ENCODE measurements at places on chromosomes 12 and 14.

GRCh38 chr14:39762576-39763401 is 330.6 kb upstream of the FBXO33 start:
- no peak for DNase-seq

GRCh38 chr12:82436354-82436753 is 78.0 kb downstream of the METTL25 start:
- no peak for DNase-seq

DNA sequence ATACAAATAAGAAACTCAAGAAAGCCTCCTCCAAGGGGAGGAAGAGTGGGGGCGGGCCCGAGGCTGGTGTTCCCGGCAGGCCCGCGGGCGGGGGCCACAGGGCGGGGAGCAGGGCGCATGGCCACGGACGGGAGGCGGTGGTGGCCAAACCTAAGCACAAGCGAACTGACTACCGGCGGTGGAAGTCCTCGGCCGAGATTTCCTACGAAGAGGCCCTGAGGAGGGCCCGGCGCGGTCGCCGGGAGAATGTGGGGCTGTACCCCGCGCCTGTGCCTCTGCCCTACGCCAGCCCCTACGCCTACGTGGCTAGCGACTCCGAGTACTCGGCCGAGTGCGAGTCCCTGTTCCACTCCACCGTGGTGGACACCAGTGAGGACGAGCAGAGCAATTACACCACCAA is 8.7 kb downstream of the DACT1 start:
- no peak for DNase-seq

DNA sequence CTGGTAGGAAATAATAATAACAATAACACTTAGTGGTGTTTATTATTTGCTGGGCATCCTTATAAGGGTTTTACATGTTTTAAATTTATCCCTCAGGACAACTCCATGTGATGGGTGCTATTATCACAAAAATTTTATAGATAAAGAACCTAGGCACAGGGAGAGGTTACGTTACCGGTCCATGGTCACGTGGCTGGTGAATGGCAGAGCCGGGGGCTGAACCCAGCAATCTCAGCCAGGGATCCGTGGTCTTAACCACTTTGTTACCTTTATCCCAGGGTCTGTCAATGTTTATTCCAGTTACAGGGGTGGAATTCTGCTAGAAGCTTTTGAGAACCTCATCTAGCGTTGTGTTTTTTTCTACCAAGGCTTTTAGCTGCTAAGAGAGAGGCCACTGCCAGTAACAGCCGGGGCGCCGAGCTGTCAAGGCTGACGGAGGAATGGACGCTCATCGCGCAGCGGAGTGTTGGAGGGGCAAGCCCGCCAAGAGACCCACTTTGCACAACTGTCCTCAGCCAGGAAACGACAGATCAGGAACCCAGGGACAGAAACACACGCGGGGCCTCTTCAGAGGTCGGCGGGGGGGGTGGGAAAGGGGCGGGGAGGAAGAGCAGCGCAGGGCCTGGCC is 418 bp downstream of the AMN1 start:
- DNase-seq: no peak

DNA sequence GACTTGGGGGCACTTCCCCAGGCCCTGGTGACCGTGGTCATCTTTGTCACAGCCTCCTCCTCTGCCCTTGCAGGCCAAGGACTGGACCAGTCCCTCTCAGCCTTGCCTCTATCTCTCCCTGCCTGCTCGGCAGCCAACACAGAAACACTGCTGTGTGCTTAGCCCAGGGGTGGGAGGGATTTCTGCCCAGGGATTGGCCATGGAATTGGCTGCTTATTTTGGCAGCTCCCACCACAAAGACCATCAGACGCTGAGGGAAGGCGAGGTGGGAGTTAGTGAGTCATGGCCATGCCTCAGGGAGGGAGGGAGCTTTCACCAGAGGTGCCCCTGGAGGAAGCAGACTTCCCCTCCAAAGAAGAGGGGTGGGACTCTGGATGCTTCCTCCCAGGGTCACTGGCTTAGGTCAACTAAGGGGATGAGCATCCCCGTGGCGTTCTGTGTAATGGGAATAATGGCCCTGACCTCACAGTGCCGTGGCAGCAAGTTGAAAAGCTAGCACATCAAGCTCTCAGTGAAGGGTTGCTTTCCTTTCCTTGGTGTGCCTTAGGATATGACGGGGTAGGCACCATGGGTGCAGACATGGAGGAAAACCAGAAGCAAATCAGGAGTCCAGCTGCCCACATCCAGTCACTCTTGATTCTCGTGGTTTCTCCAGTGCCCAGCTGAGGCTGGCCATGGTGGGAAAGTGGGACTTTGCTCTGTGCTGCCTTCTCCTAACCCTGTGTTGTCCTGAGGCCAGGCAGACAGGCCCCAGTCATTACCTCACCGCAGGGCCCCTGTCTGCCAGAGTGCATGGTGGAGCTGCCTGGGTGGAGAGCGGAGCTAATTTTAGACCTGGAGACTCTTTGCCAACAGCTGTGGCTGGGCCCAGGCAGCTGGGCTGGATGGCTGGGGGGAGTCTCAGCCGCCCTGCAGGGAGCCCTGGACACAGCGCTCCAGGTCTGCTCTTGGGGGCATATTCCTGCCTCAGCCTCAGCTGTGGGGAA is 21.4 kb downstream of the B4GALNT3 start:
- DNase-seq: no peak
